ENCODE measurements at places on chromosomes 7 and 10.

DNA sequence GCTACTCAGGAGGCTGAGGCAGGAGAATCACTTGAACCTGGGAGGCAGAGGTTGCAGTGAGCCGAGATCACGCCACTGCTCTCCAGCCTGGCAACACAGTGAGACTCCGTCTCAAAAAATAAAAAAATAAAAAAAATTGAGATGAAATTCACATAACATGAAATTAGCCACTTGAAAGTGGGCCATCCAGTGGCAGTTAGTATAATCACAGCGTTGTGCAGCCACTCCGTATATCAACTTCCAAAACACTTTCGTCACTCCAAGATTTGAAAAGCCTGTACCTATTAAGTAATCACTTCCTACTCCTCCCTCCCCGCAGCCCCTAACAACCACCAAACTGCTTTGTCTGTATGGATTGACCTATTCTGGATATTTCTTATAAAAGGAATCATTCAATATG, 20.7 kb upstream of the CACUL1 start:
- no peak for DNase-seq

DNA sequence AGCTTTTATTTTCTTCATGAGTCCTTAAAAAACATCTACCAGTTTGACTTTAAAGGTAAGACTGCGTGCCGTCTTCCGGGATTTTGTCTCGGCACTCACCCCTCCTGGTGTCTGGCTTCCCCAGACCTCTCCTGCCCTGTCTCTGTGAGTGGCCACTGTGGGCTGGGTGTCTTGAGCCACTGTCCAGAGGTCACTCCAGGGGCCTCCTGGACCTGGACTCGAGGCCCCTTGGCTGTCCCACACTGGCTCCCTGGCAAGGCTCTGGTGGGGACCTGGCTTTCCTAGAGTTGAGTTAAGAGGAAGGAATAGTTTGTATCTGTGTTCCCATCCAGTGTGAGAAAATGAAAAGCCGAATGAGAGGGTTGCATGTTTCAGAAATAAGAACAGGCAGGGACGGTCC, 95.5 kb downstream of the NKX6-2 start:
- DNase-seq: no peak

DNA sequence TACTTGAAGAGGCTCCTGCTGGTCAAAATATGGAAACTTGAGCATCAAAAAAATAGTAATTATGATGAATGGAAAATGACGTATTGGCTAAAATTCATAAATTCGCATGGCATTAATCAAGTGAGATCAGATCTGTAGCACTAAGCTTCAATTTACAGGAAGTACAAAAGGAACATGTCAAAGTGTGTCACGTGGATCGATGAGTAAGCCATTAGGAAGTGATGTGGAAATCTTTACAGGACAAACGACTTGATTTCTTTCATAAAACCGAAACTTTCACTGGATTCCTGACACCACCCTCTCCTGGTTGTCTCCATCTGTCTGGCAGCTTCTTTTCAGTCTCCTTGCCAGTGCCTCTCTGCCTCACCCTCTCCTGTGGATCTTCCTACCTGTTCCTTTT, 25.8 kb downstream of the AKR1C8 start:
- DNase-seq: no peak

DNA sequence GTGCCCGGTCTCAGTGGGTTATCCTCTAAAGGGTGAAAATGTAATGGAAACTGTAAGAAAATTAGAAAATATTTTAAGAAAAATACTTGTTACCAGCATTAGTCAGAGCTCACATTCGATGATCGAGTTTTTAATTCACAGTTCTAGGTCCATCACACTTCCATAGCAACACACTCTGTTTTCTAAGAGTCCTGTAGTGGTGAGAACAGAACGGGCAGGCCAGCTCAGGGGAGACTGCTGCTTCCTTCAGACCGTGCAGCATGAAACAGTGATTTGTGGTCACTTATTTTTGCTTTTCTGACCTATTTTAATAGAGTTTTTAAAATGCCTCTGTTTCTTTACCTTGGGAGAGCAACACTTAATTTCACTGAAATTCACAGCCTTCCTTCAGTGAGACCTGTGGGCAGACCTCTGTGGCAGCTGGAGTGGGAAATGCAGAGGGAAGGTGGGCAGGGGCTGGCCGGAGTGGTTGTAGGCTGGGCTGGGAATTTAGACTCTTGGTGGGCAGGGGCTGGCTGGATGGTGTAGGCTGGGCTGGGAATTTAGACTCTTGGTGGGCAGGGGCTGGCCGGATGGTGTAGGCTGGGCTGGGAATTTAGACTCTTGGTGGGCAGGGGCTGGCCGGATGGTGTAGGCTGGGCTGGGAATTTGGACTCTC, 1.5 kb downstream of the SUN1 start:
- no peak for DNase-seq

DNA sequence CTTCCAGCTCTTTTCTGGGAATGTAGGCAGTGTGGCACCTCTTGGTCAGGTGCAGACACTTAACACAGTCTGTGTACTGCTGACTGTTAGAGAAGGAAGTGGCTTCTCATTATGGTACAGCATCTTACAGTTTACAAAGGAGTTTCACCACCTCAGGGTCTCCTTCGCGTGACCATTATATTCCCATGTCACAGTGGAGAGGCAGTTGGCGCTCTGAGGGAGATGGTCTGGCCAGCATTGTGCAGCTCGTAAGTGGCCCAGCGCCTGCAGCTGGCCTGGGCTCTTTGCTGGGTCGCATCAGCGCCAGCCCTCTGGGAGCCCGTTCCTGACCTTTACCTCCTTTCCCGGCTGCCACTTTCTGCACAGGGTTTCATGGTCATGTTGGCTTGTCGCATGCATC, 15.4 kb downstream of the TSPAN15 start:
- DNase-seq: no peak

DNA sequence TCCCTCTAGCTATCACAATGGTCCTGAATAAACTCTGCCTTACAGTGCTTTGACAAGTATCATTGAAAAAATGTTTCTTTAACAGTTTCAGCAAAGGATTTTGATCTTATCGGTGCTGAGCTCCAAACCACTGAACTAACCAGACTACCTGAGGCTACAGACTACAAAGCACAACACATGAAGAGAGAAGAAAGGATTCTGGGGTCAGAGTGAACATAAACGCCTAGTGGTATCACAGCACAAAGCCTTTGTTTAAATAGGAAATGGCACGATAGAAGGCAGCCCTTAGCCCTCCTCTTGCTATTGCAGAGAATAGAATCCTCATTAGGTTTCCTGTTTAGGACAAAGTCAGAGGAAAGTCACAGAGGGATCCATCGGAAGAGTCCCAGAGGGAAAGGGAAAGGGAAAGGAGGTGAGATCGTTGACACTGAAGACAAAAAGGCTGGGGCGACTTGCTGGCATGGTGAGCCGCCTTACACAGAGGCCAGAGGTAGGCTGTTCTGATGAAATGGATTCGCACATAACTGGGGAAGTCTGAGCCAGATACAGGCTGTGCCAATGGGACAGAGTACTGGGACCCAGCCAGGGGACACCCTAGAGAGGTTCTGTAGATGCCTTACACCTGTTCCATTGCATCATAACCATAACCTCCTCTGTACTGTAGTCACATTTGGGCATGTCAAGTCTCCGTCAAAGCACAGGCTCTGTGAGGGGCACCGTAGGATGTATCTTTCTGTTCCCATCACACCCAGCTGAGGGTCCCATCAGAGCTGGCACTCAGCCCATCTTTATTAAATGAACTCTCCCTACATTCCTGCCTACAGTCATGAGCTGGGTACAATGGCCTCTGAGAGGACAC, 71.5 kb downstream of the XPNPEP1 start:
- DNase-seq: no peak

DNA sequence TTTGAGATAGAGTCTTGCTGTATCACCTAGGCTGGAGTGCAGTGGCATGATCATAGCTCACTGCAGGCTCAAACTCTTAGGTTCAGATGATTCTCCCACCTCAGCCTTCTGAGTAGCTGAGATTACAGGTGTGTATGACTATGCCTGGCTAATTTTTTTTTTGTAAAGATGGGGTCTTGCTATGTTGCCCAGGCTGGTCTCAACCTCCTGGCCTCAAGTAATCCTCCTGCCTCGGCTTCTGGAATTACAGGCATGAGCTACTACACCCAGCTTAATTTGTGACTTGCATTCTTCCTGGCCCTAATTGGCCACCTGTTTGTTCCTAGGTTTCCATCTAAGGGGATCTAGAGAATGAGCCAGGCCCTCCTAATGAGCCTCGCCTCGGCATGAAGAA, 9.3 kb downstream of the ARHGAP22 start:
- no peak for DNase-seq

GRCh38 chr7:37970211-37970610, 49.8 kb downstream of the EPDR1 start:
- no peak for DNase-seq

DNA sequence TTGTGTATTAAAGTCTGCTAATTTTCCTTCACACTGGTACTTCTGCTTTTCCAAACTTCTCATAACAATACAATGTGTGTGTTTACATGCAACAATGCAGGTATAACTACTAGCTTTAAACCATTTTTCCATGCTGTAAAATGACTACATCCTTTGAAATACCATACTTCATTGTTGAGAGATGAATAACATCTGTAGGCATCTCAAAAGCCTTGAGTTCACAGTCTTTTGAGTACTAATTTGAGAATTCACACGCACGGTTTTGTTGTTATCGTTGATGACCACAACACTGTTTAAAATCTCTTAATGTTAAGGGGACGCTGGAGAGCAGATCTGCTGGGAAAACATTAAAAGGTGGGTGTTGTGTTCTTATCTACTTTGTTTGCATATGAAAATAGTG, 37.4 kb downstream of the SEMA3A start:
- DNase-seq: no peak

- DNase-seq: no peak
These were observed 92.0 kb downstream of the SVIL start for GRCh38 chr10:29542723-29543122.

GRCh38 chr7:19369806-19370205, 224.6 kb upstream of the FERD3L start:
- DNase-seq: no peak

DNA sequence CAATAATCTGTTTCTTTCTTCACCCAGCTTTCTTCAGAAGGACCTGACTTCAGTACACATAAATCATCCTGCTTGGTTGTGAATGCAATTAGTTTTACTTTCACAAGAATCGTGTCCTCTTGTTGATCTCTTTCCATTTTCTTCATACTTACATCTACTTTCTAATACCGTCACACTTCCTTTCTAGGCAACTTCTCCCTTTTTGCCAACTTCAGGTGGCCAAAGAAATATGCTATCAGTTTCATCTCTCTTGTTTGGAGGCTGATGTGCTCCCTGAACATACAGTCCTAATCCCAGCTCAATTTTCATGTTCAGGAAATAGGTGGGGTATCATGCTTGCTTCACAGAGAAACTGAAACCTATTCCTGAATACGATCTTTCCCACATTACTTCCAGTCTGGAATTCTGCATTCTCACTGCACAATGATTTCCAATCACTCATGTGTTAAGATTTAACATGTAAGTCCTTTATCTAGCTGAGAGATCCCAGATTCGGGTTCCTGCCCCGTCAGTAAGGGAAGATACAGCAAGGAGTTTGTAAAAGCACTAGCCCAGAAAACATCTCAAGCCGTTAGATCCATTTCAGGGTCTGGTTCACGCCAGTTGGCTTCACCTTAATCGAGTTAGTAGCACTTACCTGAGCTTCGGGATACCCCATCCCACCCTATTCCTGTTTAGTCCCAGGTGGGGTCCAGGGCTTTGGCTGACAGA, 994 bp downstream of the SLC25A28 start:
- DNase-seq: no peak

- DNase-seq: no peak
These were observed 29.7 kb upstream of the GSDME start for GRCh38 chr7:24786941-24787340.

GRCh38 chr7:44622342-44623151, 16.1 kb downstream of the OGDH start:
- no peak for DNase-seq

DNA sequence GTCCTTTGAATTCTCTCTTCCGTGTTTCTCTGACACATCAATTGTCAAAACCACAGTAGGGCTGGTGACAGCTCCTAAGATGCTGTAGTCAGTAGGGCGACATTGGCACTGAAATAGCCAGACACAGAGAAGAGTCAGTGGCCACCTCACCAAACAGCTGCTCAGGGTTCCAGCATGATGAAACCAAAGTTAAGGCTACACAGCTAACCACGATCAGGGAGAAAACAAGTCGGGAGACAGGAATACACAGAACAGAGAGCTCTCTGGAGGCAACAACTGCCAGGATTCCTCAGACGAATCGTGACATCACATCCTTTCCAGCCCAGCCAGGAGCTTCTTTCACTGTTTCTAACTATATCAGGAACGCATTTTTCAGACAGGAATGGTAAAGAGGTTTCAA, 922.2 kb downstream of the SORCS1 start:
- DNase-seq: no peak

GRCh38 chr10:96131621-96132020, 1.5 kb downstream of the ZNF518A start:
- no peak for DNase-seq

GRCh38 chr7:73828107-73828803, 2.5 kb upstream of the CLDN4 start:
- DNase-seq: no peak

DNA sequence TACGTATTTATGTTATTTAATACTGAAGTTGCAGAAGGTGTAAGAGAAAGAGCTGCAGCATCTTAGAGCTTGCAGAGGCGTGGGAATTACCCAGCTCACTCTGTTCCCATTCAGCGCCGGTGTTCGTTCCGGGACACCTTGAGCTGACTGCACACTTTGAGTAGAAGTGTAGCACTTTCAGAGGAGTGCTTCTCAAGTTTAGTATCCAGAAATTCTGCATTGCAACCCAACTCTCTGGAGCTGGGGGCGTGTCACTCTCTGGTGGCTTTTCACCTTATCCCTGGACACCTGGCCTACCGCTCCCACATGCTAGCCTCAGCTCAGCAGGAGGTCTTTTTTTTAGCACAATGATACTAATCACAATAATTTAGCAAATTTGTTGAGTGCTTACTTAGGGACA, 66.4 kb upstream of the SHH start:
- DNase-seq: no peak

DNA sequence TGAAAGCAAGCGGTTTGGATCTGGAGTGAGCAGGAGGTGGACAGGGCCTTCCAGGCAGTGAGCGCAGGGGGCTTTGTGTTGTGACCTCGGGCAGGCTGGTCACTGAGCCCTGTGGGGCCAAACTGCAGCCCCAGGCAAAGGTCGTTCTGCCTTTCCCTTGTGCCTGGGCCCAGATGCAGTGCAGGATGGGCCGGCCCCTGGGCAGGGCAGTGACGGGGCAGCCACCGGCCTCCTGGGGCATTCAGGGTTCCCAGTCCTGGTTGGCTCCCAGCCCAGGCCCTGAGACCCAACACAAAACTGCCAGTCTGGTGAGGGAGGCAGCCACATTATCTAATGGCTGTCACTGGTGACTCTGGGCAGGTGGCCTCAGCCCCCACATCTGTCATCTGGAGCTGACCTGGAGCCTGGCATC, 7.1 kb downstream of the ARPC1B start:
- DNase-seq: no peak

- DNase-seq: no peak
These were observed 671 bp upstream of the ATAD1 start for GRCh38 chr10:87818505-87819288.

GRCh38 chr10:49365275-49365674, 30.6 kb downstream of the DRGX start:
- DNase-seq: no peak

- peak; percentile 87 for DNase-seq
These were observed 210.1 kb downstream of the TNS3 start for GRCh38 chr7:47371733-47372368.
